ENCODE measurements at places on chromosomes 6 and 20.
A peak's percentile ranks its signal among the peaks of the same experiment; 100 is the strongest.

DNA sequence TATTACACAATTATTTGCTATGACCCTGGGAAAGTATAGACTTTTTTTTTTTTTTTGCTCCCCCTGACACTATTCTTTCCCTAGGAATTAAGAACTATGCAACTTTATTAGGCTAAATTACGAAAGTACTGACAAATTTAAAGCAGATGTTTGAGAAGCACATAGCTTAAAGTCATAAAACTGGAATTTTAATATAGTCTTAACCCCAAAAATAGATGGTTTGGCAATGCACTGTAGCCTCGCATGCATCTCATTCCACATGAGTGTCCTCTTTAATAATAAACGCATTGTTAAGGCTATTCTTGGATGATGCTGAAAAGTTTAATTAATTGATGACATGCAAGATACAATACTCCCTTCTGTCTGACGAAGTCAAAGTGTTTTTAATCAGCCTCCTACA lies 49.3 kb downstream of the TBC1D7 start:
- no peak for DNase-seq

GRCh38 chr6:80527552-80528052 lies 421.1 kb downstream of the BCKDHB start:
- DNase-seq: no peak

DNA sequence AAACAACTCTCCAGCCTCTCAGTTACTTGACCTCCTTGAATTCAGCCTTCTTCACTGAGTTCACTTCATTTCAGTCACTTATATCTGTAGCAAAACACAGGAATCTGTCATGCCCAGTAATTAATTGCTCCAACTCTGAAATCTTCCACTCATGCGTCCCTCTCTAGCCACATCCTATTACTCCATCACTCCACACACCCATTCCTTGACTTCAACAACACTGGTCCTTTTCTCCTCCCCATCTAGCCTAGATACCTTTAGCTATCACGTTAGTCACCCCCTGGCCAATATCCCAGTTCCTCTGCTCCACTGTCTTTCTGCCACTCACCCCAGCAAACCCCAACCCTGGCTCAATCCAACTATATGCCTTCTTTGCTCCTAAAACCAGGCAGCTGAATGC lies 7.7 kb downstream of the ZHX3 start:
- peak; percentile 53 for DNase-seq

GRCh38 chr6:53112871-53113270 lies 35.8 kb downstream of the GCM1 start:
- DNase-seq: no peak

GRCh38 chr6:35500782-35501181 lies 3.9 kb upstream of the TEAD3 start:
- no peak for DNase-seq

DNA sequence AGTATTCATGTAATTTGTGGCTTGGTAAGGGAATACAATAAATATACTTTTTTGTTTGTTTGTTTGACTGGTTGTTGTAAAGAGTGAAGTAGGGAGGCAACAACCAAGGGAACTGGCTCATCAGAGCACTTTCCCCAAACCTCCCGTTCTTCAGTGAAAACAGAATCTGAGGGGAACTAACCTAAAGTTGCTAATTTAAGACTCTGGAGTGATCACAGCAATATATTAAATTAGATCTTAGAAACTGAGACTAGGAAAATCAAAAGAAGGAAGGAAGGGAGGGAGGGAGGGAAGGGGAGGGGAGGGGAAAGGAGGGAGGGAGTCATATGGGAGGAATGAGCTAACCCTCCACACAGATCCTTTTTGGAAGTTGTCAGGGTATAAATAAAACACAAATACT lies 144.9 kb downstream of the SYNDIG1 start:
- no peak for DNase-seq

- DNase-seq: no peak
Observed at GRCh38 chr6:106279179-106279578, 46.4 kb downstream of the ATG5 start.

DNA sequence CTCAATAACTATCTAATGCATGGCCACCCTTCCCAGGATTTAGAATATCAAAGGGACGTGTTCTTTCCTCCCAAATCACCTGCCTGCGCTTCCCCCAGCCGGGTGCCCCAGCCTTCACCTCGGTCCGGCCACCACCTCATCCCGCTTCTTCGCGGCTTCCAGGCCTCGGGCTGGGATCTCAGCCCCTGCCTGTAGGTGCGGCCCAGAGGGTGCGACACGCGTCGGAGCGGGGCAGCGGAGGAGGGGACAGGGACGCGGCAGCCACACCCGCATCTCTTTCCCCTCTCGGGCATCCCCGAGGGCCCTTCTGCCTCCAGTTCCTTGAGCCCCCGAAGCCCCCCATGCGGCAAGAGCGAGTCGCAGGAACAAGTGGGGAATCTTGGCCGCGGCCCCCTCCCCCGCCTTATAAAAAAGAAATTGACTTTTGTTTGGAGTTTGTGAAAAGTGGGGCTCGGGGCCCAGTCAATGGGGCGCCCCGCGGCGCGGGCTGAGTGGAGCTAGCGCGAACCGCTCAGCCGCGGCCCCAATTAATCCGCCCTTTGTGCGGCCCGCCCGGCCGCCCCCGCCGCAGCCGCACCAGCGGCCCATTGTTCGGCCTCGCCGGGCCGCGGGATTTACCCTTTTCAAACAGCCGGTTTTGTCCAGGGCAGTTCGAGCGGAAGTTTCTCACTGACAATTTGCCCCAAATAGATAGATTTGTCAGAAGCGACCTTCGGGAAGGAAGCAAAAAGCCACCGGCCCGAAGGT lies 8.4 kb upstream of the NR2E1 start:
- DNase-seq: no peak

DNA sequence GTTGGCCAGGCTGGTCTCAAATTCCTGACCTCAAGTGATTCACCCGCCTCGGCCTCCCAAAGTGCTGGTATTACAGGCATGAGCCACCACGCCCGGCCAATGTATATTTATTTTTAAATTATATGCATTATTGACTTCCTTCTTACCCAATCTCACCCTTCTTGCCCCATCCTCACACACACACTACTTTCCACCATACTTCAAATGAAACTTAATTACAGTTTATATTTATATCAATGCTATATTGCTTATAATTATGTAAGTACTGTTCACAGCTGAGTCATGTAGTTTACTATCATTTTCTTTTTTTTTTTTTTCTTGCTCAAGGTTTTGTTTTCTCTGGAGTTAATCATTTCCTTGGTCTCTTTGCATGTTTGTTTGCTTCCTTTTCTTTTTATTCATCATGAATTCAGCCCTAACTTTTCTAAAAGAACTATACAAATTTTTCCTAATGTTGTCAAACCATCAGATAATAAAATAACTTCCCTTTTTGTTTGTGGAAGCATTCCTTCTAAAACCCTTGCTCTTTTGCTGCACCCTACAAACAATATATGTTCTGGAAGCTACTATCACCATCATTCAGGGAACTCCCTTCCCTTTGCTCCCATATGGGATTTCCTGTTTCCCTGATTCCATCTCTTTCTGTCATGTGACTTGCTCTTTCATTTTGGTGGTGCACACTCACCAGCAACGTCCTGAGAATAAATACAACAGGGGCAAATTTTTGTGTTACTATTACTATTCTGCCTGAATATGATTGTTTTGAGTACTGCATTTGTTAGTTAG lies 201.7 kb upstream of the SASH1 start:
- no peak for DNase-seq

- DNase-seq: no peak
Observed at GRCh38 chr6:134730013-134730412, 219.9 kb downstream of the ALDH8A1 start.

GRCh38 chr6:105781248-105781647 lies 304.9 kb upstream of the PRDM1 start:
- no peak for DNase-seq

Measured in kidney glomerular epithelial cell (primary cell).